ENCODE measurements at places on chromosomes 6 and 20.

DNA sequence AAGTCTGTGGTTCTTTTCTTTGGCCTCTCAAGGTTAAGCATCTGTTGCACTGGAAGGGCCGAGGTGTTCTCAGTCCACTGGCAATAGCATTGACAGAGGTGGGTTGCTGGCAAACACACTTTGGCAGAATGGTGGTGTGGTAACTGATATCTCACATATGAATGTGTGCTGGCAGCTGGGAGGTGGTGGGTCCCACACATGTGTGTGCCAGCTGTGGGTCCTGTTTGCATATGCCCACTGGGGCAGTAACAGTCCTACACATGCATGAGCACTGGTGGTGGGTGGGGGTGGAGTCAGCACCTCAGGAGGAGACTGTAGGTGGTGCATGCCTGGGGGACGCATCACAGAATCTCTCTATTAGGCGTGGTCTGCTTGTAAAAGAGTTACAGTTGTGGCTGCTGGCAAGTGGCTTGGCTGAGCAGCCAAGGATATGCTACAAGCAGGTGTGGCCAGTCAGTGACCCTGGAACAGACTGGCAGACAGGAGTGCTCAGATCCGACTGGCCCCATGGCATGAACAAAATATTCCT, 934.3 kb downstream of the GRIK2 start:
- DNase-seq: no peak

DNA sequence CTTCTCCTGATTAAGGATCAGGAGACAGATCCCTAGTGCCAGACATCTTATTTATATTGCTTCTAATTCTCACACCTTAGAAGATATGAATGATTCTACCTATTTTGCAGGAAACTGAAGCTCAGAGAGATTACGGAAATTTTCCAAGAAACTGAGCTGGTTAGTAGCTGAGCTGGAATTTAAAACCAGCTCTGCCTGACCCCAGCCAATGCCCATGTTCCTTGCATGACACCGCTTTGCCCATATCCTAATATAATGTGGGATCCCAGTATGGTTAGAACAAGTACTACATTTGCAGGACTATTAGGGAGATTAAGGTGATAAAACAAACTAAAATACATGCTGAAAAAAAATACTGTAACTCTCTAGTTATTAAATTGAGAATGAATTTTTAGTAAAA, 1.9 kb downstream of the TMEM30A start:
- DNase-seq: no peak

- no peak for DNase-seq
Observed at GRCh38 chr6:1871724-1872315, 262.1 kb downstream of the FOXC1 start.

GRCh38 chr6:29071831-29072723, 15.0 kb downstream of the OR2B3 start:
- peak; percentile 17 for DNase-seq

- DNase-seq: peak; percentile 70
Observed at GRCh38 chr20:34365765-34366213, 2.7 kb downstream of the ITCH start.

GRCh38 chr6:152954443-152954842, 28.4 kb downstream of the FBXO5 start:
- no peak for DNase-seq

- no peak for DNase-seq
Observed at GRCh38 chr6:106770081-106770480, 140.7 kb downstream of the QRSL1 start.

GRCh38 chr6:20873425-20874190, 339.4 kb downstream of the CDKAL1 start:
- DNase-seq: no peak

GRCh38 chr6:126548300-126548699, 208.4 kb downstream of the CENPW start:
- no peak for DNase-seq

GRCh38 chr6:117188627-117189201, 76.6 kb upstream of the VGLL2 start:
- no peak for DNase-seq

DNA sequence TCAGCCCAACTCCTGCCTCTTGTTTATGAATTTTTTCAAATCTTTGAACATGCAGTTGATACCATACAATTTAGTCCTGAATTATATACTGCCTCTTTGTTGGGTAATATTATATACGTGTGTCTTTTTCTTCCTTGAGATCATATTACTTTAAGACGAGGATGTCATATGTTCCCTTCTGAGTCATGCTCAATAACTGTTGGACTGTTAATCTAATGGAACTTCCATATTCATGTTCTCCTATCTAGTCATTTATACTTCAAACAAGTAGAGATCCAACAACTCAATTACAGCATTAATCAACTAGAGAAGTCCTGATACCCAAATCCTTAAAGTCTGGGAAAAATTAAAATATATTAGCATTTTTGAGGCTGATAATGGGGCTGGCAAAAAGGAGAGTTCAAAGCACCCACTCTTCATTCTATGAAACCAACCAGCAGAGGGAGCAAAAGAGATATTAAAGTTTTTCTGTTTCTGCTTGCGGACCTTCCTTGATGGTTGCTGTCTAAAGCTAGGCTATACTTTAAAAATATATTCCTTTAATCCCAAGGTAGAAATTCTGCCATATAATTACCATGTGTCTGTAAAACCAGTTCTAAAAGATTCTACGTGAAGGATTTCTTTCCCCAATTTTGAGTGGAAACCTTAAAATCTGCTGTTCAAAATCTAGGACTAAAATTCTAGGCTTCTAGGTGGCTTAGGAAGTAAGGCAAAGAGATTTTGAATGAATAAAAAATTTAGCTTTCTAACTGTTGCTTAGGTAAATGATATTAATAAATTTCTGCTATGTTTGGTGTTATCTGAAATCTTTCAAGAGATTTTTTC, 498.9 kb downstream of the BCKDHB start:
- DNase-seq: peak; percentile 23

- DNase-seq: no peak
Observed at GRCh38 chr6:158002951-158003853, 21.5 kb downstream of the SYNJ2 start.

- no peak for DNase-seq
Observed at GRCh38 chr6:77353129-77353528, 110.2 kb downstream of the HTR1B start.

GRCh38 chr6:90216072-90216977, 80.3 kb downstream of the BACH2 start:
- peak; percentile 95 for DNase-seq

DNA sequence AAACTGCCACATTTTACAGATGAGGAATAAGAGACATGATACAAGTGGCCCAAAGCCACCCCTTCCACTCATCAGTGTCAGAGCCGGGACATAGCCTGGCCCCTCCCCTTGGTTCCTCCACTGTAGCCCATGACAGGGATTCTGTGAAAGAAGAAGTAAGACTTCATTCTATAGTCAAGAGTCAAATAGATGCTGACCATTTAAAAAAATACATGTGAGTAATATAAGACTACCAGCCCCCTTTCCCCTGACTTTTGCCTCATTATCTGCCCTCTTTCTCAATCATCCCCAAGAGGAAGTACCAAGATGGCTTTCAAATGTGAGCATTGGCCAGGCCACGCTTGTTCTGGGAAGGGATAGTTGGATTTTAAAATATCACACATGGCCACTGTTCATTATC, 57.8 kb upstream of the TAB2 start:
- DNase-seq: no peak

- no peak for DNase-seq
Observed at GRCh38 chr6:147793871-147794643, 285.6 kb downstream of the SAMD5 start.

DNA sequence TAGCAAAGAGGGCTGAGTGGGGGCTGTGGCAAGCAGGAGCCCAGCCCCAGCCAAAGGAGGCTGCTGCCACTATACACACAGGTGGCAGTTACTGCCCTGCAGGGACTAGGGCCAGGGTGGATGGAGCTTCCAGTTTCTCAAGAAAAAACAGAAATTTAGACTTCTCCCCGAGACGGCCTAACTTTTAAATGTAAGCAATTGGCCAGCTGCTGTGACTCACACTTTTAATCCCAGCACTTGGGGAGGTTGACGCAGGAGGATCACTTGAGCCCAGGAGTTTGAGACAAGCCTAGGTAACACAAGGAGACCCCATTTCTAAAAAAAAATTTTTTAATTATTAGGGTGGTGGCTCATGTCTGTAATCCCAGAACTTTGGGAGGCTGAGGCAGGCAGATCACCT, 98.2 kb upstream of the NFATC2 start:
- no peak for DNase-seq

DNA sequence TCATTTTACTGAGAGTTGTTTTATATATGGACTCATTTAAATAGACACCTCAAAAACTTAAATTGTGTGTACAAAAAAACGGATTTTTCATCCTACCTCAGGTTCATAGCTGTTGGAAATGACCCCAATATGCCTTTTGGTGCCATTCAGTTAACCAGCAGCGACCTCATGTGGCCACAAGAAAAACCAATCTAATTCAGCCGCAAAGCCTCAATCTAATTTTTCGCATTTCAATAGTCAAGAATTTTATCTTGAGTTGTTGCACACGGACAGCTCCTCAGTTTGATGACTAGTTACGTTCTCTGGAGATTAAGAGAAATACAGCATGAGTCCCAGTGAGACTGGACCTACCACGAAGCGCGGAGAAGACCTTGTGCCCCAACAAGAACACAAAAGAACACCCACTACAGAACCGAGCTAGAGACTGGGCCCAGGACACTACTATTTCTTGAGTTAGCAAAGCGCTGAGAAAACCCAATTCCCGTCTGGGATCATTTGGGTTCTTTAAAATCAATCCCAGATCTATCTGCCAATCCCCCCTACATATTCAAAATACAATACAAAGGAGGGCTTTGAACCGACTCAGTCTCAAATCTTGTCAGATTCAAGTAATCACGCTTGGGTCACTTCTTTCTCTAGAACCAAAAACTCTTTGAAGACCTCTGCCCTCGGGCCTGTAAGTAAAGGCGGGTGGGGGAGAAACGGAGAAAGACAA, 1.1 kb downstream of the TCP11 start:
- DNase-seq: peak; percentile 76

- DNase-seq: no peak
Observed at GRCh38 chr6:165899611-165900010, 236.6 kb upstream of the PDE10A start.

DNA sequence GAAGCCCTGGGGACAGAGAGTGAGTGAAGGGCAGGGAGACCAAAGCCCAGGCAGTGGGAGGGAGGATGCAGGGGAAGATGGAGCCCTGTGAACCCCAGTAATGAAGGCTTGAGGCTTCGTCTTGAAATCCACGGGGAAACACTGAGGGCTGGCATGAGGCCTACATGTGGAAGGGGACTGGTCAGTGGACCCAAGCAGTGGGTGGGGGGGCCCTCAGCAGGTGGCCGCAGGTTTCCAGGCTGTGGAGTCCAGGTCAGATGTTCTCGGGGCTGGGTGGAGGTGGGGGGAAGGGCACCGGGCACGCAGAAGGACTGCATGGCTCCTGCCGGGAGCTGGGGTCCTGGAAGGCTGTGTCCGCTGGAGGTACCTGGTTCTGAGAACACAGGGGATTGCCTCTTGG, 2.7 kb upstream of the CD93 start:
- no peak for DNase-seq

DNA sequence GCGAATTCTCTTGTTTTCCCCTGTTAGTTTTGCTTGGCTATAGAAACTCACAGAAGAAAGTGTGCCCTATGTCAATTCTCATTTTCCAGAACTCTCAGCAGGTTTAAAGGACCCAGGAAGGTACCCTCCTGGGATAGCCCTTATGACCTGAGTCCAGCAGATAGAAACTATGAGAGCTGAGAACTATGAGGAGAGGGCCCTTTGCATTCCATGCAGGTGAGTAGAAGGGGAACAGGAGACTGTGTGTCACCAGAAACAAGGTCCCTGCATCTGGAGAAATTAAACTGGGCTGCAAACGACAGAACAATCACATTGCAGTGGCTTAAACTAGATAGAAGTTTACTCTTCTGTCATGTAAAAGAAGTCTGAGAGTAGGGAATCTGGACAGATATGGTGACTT, 35.7 kb upstream of the SCUBE3 start:
- no peak for DNase-seq

GRCh38 chr6:47836639-47837038, 54.8 kb downstream of the OPN5 start:
- no peak for DNase-seq

DNA sequence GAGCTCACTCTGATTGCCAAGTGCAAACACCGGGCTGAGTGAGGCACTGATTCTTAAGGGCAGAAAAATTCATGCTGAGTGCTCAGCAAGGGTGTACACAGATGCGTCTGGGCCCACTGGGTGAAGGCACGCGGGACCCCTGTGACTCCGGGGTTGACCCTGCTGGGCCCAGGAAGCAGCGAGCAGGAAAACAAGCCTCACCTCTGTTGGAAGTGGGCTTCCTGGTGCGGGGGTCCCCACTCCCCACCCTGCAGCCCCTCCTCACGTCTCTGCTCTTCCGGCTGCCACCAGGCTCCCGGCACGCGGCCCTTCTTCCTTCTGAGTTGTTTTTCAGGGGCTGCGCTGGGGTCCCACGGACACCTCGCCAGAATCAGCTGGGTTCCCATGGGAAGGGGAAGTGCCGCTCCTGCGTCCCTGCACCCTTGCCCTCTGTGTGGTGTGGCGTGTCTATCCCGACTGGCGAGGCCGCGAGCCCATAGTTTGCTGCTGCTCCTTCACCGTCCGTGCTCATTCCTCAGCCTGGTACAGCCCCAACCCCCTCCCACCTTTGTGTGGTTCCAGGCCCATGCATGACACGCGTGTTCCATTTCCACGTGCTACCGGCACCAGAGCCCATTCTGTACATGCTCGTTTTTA, 80.6 kb upstream of the BHLHE23 start:
- DNase-seq: no peak

DNA sequence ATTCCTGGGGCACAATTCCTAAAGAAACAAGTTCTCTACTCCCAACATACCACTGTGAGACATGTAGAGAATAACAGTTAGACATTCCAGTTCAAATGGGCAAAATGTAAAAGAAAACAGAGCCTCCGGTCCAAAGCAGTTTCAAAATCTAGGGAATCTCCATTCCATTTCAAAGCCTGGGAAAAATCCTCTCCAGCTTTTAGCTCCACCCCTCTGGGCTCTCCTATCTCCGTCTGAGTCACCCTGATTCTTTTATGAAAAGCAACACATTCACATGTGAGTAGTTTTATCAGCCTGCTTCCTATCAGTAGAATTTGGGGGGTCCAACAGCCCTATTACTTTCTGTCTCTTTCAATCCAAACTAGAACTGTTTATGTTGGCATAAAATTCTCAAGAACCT, 3.7 kb downstream of the CSNK2A1 start:
- DNase-seq: no peak

GRCh38 chr6:11096109-11096508, 2.5 kb downstream of the SMIM13 start:
- DNase-seq: no peak

DNA sequence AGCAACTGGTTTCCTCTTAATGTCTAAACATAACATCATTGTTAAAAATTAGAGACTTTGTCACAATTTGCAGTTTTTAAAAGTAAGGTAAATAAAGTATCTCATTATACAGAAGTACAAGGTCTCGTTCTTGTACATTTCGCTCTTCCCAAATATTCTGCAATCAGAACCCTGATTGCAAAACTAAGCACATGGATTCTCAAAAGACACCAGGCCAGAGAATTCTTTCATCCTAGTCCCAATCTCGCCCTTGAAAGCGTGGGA, 355 bp upstream of the AKAP7 start:
- no peak for DNase-seq

- DNase-seq: no peak
Observed at GRCh38 chr20:52311209-52311794, 119.7 kb upstream of the ZFP64 start.
